ENCODE measurements at places on chromosomes 5 and 9.

- no peak for DNase-seq
These were observed 136.5 kb downstream of the PRR16 start for GRCh38 chr5:120600639-120601038.

DNA sequence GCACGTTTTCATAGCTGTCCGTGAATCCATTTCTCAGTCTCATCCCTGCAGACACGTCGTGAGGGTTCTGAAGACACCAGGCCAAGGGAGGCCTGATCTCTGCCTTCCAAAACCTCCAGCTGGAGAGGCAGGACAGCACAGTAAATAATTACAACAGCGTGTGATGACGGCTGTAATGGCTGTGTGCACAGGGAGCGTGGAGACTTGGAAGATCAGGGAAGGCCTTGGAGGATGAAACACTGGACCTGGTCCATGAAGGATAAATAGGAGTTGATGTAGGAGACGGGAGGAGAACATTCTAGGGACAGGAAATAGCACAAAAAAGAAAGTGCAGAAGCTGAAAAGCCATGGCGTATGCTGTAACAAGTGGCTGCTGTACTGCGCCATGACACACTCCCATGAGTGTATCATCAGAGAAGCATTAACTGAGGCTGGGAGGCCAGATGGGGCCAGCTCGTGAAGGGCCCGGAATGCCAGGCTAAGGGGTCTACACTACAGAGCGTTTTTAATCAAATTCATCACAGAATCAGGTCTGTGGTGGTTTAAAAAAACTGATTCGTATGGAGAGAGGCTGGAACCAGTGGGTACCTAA is 97.2 kb downstream of the CRB2 start:
- DNase-seq: no peak

- no peak for DNase-seq
These were observed 348.5 kb upstream of the RIOK2 start for GRCh38 chr5:97531549-97531948.

GRCh38 chr9:73215249-73215648 is 63.6 kb downstream of the ANXA1 start:
- no peak for DNase-seq

- no peak for DNase-seq
These were observed 191.1 kb downstream of the BNC2 start for GRCh38 chr9:16679327-16679821.

DNA sequence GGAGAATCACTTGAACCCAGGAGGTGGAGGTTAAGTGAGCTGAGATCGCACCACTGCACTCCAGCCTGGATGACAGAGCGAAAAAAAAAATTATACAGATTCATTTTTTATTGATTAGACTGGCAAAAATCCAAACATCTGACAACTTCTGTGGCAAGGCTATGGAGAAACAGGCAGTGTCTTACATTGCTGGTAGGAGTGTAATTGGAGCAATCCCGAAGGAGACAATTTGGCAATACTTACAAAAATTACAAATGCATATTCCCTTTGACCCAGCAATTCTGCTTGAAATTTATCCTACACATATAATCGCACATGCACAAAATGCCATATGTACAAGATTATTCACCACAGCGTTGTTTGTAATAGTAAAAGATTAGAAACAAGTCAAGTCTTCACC is 86.8 kb downstream of the MAPKAP1 start:
- no peak for DNase-seq

GRCh38 chr5:177361418-177362291 is 3.9 kb downstream of the RGS14 start:
- DNase-seq: no peak

DNA sequence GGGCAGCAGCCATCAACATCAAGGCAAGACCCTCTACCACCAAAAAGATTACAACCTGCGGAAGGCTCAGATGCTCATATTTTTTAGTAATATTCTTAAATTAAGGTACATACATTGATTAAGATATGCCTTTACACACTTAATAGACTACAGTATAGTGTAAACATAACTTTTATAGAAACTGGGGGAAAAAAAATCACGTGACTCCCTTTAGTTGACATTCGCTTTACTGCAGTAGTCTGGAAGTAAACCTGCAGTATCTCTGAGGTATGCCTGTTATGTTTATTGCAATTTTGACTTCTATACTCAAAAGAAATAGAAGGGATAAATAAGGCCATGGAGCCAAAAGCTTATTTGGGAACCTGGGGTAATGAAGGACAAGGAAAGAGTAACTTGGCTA is 15.1 kb upstream of the GCNT4 start:
- no peak for DNase-seq

- no peak for DNase-seq
These were observed 33.5 kb upstream of the ZSWIM6 start for GRCh38 chr5:61298580-61298979.

GRCh38 chr5:14513266-14513665 is 68.3 kb upstream of the OTULINL start:
- DNase-seq: no peak

All from NCI-H446 treated with DMSO at 0.1 percent for 48 hours (cell line).